ENCODE measurements at places on chromosomes 3 and 15.
A peak's percentile ranks its signal among the peaks of the same experiment; 100 is the strongest.

- DNase-seq, result no peak
Observed at GRCh38 chr3:71262364-71263265, 320.9 kb downstream of the FOXP1 start.

DNA sequence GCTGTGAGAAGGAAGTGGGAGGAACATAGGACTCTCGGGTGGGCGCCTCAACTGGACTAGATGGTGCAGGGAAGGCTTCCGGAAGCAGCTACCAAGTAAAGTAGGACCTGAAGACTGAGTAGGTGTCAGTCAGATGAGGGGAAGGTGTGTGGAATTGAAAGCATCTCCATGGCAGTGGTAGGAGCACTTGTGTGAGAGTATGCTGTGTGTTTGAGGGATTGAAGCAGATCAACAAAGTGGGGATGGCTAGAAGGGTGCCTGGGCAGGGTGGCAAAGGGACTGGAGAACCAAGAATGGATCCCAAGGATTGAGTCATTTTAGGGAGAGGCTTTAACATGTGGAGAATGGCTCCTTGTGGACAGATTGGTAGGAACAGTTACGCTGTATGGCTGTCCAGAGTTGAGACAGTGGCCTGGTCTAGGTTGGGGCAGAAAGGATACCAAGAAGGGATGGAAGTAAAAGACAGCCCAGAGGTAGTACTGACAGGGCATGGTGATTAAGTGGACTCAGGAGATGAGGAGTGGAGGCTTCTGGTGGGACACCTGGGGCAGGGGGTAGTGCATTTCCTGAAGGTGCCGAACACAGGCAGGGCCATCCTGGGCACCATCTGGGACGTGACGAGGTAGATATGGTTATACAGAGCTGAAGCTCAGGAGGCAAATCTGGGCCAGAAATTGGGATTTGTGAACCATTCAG lies 1.5 kb downstream of the UQCC5 start:
- no peak for DNase-seq

GRCh38 chr3:18810306-18810661 lies 338.0 kb upstream of the KCNH8 start:
- DNase-seq, result no peak

DNA sequence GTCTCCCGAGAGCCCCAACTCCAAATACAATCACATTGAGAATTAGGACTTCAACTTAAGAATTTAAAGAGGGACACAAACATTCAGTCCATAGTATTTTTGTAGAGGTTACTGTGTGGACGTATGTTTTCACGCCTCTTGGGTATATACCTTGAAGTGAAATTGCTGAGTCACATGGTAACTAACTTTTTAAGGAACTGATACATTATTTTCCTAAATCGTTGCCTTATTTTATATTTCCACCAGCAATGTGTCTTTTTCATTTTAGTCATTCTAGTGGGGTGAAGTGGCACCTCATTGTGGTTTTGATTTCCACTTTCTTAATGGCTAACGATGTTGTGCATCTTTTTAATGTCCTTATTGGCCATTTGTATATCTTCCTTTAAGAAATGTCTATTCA lies 11.8 kb downstream of the PARP15 start:
- DNase-seq, result no peak

DNA sequence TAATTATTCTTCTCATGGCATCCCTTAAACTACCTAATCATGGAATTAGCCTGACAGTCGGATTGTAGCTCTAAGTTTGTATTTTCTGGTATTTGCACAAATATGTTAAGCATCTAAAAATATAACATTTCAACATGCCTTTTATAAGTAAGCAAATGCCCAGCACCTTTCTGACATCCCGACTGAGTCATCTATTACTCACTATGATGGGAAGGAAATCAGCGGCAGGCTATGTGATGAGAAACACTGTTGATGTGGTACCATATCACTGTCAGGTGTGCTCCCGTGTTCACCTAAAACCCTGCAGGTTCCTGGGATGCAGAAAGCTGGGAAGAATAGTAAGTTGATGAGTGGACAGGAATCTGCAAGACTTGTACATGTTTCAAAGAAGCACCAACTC lies 367.8 kb upstream of the IL12A start:
- no peak for DNase-seq

- DNase-seq, result peak; percentile 4
Observed at GRCh38 chr3:45978006-45978761, 17.4 kb downstream of the FYCO1 start.

DNA sequence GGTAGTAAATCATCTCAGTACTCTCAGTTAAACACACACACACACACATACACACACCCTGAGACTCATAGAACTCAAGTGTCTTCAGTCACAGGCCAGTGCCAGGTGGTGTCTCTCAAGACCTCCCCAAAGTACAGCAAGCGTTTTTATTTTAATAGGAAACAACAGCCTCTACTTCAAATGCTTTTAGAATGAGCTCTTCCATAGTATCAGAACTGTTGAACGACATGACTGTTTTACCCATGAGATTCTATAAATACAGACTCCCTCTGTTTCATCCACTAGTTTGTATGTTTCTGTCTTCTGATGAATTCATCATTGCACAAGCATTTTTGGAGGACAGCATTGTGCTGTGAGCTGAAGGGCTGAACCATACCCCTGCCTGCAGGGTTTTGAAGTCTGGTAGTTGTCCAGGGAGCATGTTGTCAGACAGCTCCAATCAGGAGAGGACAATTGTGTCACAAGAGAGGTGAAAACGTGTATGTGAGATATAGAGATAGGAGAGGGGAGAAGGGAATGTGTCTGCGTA lies 201.0 kb upstream of the BCL6 start:
- no peak for DNase-seq

- no peak for DNase-seq
Observed at GRCh38 chr15:28185148-28185895, 86.2 kb upstream of the OCA2 start.

DNA sequence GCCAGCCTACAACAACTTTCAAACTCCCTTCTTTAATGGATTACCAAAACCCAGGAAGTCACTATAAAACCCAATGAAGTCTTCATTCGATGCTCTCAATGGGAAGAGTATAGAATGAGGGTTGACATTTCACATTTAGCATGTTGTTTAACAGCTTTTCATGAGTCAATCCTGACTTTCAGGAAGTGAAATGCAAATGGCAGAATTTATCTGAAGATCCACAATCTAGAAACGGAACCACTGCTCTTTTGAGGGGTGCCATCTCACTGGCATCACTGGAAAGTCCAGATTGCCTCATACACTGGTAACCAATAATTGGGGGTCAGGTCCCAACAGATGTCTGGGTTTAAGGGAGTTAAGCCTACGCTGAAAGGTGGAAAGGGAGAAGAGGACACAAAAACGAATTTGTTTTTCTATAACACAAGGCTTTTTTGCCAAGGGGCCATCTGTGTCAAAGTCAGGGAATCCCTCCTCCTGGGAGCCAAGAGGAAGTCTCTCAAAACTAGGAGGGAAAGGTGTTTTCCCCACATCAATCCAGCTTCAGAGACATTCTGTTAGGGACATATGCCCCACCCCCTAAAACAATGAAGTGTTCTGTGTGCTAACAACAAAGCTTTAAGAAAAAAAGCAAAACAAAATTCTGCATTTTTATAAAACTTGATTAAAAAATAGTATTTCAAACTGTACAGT lies 12.0 kb upstream of the ATP1B3 start:
- DNase-seq, result no peak

DNA sequence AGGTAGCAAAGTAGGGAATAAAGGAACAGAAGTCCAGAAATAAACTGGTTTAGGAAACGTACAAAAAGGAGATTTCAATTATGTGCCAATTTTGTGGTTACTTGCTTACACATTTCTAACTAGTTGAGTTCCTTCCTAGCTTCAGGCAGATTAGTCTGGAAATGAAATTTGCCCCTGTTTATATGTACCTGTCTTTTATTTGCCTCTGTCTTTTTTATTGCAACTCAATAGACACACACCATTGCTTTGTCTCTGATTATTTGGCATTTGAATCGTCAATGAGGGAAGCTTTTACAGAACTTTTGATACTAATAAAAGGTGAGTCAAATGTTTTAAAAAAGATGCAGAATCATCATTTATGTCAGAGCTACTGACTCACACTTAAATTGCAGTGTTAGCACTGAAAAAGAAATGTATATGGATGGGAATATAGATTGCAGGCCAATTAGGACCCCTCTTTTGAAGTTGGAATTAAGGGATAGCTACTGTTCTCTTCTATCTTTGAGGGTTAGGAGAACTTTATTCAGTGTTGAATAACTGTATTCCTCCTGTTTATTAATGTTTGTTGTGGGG lies 60.5 kb downstream of the TRAK1 start:
- no peak for DNase-seq

GRCh38 chr3:10804183-10804648 lies 11.8 kb upstream of the SLC6A11 start:
- DNase-seq, result no peak

DNA sequence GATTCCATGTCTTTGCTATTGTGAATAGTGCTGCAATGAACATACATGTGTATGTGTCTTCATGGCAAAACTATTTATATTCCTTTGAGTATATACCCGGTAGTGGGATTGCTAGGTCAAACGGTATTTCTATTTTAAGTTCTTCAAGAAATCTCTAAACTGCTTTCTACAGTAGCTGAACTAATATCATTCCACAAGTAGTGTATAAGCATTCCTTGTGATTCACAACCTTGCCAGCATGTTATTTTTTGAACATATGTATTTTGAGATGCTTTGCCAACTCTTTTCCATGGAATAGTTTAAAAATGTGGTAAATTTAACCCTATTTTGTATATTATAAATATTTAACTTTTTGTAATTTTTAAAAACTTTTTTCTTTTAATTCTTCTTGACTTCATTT lies 592.7 kb upstream of the NAALADL2 start:
- DNase-seq, result no peak

GRCh38 chr3:134002306-134002705 lies 27.4 kb downstream of the SLCO2A1 start:
- DNase-seq, result no peak

DNA sequence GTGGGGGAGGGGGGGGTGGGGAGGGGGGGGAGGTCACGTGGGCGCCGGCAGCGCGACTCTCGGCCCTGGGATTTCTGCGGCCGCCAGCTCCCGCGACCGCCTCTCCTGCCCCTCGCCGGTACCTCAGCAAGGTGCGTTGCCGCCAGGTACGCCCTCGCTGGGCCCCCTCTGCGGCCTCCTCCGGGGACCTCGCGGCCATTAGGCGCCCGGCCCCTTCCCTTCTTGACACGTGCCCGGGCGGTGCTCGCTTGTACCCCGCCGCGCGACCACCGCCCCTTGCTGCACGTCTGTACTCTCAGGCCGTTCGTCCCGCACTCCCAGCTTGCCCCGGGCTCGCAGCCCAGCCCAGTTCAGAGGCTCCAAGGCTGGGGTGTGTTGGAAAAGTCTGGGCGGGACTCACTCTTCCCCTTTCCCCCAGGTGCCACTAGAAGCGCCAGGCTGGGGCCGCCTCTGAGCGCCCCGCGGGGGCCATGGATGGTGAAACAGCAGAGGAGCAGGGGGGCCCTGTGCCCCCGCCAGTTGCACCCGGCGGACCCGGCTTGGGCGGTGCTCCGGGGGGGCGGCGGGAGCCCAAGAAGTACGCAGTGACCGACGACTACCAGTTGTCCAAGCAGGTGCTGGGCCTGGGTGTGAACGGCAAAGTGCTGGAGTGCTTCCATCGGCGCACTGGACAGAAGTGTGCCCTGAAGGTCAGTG lies at the start of gene MAPKAPK3:
TSS of gene MAPKAPK3 (plus strand) at position 56 of the 696 bp plus-strand sequence. CDS start at position 471, 415 bp downstream.
- no peak for DNase-seq

DNA sequence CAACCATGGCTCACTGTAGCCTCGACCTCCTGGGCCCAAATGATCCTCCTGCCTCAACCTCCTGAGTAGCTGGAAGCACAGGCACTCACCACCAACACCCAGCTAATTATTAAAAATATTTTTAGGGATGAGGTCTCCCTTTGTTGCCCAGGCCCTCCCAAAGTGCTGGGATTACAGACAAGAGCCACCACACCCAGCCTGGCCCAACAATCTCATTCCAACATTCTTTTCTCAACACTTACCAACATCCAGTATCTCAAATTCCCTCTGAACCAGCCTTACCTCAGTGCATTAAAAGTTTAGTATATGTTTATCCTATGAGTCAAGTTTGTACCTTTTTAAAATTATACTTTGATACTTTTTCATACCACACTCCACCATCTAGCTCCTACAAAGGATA lies 25.0 kb downstream of the ANXA2 start:
- no peak for DNase-seq

DNA sequence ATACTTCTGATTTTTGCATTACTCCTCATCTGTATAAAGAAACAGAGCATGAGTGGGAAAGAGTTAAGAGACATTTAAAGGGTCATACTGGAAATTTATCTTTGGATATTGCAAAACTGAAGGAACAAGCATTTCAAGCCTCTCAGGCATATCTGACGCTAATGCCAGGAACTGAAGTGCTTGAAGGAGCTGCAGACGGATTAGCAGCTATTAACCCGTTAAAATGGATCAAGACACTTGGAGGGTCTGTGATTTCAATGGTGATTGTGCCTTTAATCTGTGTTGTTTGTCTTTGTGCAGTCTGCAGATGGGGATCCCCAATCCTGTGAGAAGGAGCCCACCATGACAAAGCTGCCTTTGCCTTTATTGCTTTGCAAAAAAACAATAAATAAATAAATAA lies 202.5 kb upstream of the UBE3A start:
- DNase-seq, result no peak

- DNase-seq, result no peak
Observed at GRCh38 chr3:52292247-52293065, 4.8 kb downstream of the GLYCTK start.

GRCh38 chr3:89360156-89360555 lies 252.7 kb downstream of the EPHA3 start:
- no peak for DNase-seq

DNA sequence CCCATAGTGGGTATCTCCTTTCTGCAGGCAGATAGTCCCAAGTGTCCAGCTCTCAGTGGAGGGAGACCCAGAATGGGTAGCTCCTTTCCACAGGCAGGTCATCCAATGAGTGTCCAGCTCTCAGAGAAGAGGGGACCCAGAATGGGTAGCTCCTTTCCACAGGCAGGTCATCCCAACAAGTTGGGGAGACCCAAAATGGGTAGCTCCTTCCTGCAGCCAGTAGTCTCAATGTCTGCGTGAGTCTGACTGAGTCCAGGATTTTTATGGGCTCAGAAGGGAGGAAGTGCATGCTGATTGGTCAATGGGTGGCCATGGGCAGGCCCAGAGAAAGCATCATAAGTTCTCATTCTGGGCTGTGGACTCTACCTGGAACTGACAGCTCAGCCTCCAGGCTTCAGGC lies 150.7 kb upstream of the P2RY1 start:
- no peak for DNase-seq

GRCh38 chr15:23565395-23566070 lies at the start of gene MKRN3:
Gene MKRN3 (plus strand): TSS chr15:23565674. CDS start chr15:23565783, 109 bp downstream.
- DNase-seq, result no peak

- DNase-seq, result no peak
Observed at GRCh38 chr3:107987036-107987939, 103.5 kb downstream of the CD47 start.

GRCh38 chr15:39598186-39598850 lies 17.4 kb downstream of the THBS1 start:
- no peak for DNase-seq

Data from activated naive CD4-positive, alpha-beta T cell (primary cell).